ENCODE measurements at places on chromosomes 11 and 22. TPM values are rescaled to one million over a fixed set of nuclear protein-coding genes. Genes with fewer than 3 reads are reported as not detected.

Gene CDC42BPG
- 0.07 TPM for total RNA-seq

Gene GRK3
- 60.2 TPM for total RNA-seq

Gene TMEM45B
- 0.39 TPM for total RNA-seq

Gene ZC3H7B
- total RNA-seq, result 66.0 TPM

Gene NUDT22
- total RNA-seq, result 72.8 TPM

Gene MORC2
- 42.1 TPM for total RNA-seq

Gene PRODH
- 0.94 TPM for total RNA-seq

Gene APOBEC3B
- total RNA-seq, result 17.2 TPM

Gene STIM1
- 77.6 TPM for total RNA-seq

Gene TRIM5
- 14.1 TPM for total RNA-seq

Gene PLEKHA7
- total RNA-seq, result 50.2 TPM

Gene OR52B4
- not detected for total RNA-seq

Gene RAG1
- 0.21 TPM for total RNA-seq

Gene PLAAT2
- total RNA-seq, result not detected

Gene FOLR1
- not detected for total RNA-seq

Gene RAG2
- total RNA-seq, result not detected

Gene RPUSD4
- total RNA-seq, result 44.6 TPM

Gene GRAP2
- total RNA-seq, result 44.1 TPM

Gene CALCA
- total RNA-seq, result not detected

Gene KCNC1
- total RNA-seq, result not detected

Gene MB
- total RNA-seq, result 0.67 TPM

Gene CCDC188
- total RNA-seq, result not detected

Gene OR4C13
- not detected for total RNA-seq

Gene DNAJB13
- 0.52 TPM for total RNA-seq

Gene MS4A1
- 0.25 TPM for total RNA-seq

Gene C22orf23
- not detected for total RNA-seq

Gene SLC22A9
- total RNA-seq, result not detected

Gene PNPLA5
- not detected for total RNA-seq

Gene OR52H1
- total RNA-seq, result 0.30 TPM

Gene FIBIN
- not detected for total RNA-seq

Gene PKDREJ
- total RNA-seq, result not detected

Gene FGF3
- total RNA-seq, result not detected

Gene CREB3L1
- total RNA-seq, result not detected

Gene MAPK8IP2
- total RNA-seq, result 0.09 TPM

Gene CARD18
- total RNA-seq, result not detected

Gene MMP3
- not detected for total RNA-seq

Gene SCGB1C1
- not detected for total RNA-seq

Gene RCOR2
- 0.41 TPM for total RNA-seq

Gene SCN3B
- total RNA-seq, result not detected

Gene POU2AF2
- total RNA-seq, result not detected

Gene SNX15
- 22.4 TPM for total RNA-seq

Gene PTGDR2
- total RNA-seq, result 0.32 TPM

Gene HTR3B
- not detected for total RNA-seq

Gene DBX1
- not detected for total RNA-seq

Gene MFRP
- not detected for total RNA-seq
